ENCODE measurements at places on chromosomes 6 and 20.
A peak's percentile ranks its signal among the peaks of the same experiment; 100 is the strongest.

GRCh38 chr6:163092876-163093275 is 321.6 kb upstream of the QKI start:
- H3K4me1 ChIP-seq: no peaks in the 10 kb centered on the region
- no peak for DNase-seq
- H3K36me3 ChIP-seq: no peaks in the 10 kb centered on the region
- H3K27ac ChIP-seq: no peak overlapping the region
- H3K4me3 ChIP-seq: no peak overlapping the region

DNA sequence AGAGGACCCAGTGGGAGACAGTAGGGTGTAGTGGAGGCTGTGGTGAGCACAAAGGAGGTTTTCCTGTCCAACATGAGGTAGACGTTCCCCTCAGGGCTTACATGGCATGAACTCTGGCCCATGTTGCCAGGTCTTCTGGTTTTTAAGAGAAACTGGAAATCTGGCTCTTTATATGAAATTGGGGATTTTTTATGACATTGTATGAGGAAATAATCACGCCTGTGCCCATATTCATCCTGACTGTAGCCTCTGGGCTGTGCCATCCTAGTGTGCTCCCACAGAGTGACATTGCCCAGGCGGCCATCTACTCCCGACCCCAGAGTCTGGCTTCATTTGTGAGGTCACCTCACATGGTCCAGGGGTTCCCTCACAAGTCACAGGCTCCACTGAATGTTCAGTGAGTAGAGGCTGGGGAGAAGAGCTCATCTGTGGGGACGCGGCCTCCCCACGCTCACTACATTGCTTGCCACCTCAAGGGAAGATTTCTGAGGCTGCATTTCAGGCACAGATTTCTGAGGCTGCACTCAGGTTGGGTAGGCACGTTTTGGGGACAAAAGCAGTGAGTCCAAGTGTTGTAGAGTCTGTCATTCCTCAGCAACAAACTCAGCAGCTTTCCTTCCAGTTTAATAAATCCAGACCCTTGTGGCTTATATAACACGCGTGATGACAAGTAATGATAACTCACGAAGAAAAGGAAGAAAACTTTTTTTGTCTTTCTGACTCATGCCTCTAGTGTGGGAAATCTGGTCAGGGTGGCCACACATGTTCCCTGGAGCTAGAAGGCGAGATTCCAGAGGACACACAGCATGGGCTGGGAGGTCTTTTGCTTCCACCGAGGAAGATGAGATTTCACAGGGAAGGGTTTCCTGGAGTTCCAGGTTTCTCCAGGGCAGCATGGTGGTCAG is 41.7 kb downstream of the SLC24A3 start:
- peaks cover 5% of the 10 kb centered on the region for H3K27me3 ChIP-seq
- no peaks in the 10 kb centered on the region for H3K36me3 ChIP-seq
- H3K27ac ChIP-seq: no peak overlapping the region
- DNase-seq: no peak

GRCh38 chr20:37913567-37914366 is 10.8 kb downstream of the VSTM2L start:
- H3K36me3 ChIP-seq: no peaks in the 10 kb centered on the region
- peaks cover 18% of the 10 kb centered on the region for H3K4me1 ChIP-seq
- H3K27ac ChIP-seq: no peak overlapping the region
- peaks cover 15% of the 10 kb centered on the region for H3K27me3 ChIP-seq

DNA sequence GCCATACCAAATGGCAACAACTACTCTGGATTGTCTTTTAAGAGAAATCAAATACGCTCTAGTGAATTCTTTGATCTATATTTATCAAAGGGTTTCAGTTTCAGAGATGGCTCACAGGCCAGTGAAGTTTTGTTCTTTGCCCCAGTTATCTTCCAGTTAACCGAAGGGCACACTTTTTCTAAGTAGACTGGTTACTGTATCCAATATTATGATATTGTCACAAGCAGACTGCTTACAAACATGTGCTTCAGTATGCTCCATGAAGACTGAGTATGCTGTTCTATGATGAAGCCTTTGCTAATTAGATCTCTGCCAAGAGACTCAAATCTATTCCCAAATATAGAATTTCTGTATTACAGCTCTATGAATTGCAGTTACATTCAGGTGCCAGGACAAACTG is 181.1 kb downstream of the REV3L start:
- no peak overlapping the region for H3K4me3 ChIP-seq

DNA sequence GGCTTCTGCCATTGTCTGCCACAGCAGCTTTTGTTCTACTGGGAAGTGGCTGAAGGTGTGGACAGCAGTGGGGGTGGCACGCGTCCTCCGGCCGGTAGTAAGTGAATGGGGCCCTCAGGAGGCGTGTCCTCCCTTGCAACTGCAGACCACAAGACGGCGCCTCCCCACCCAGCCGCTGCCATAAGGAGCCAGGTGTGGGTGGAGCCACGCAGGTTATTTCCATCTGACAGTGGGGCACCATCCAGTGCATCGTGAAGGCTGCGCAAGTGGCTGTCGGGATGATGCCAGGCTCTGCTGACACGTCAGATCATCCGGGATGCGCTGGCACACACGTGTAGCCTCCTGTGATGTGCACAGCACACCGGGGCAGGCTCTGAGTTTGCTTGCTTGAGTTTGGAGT is 379.7 kb downstream of the CDH4 start:
- DNase-seq: no peak
- H3K27me3 ChIP-seq: no peaks in the 10 kb centered on the region
- no peaks in the 10 kb centered on the region for H3K36me3 ChIP-seq
- no peaks in the 10 kb centered on the region for H3K4me1 ChIP-seq

DNA sequence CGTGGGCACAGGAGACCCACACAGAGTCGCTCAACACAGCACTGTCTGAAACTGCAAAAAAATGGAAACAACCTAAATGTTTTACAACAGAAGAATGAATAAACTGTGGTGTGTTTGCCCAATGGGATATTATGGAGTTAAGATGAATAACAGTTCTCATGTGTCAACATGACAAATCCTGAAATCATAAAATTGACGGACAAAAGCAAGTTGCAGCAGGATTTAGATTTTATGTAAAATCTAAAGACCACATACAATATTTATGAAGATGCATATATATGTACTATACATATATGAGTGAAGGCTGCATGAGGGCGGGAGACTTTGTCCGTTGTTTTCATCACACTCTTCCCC is 79.7 kb downstream of the GRM4 start:
- no peaks in the 10 kb centered on the region for H3K36me3 ChIP-seq
- no peak overlapping the region for H3K27ac ChIP-seq
- no peaks in the 10 kb centered on the region for H3K4me1 ChIP-seq

GRCh38 chr20:35462351-35462750 is 7.0 kb downstream of the CEP250 start:
- DNase-seq: no peak
- H3K27me3 ChIP-seq: no peaks in the 10 kb centered on the region
- H3K4me1 ChIP-seq: peaks cover 7% of the 10 kb centered on the region
- no peak overlapping the region for H3K27ac ChIP-seq

DNA sequence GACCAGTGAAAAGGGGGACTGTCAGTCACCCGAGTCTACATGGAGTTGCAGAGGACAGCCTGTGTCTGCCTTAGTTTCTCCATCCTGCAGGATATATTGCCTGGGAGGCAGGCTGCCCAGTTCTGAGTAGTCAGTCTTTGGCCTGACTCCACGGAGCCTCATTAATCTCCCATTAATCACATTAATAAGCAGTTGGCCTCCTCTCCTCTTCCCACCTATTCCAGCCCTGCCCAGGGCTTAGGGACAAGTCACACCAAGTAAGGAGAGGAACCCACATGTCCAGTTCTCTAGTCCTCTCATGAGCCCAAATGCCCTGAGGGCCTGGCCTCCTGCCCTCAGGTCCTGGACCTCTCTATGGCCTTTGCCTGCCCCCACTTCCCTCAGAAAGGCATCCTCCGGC is 1.3 kb upstream of the MUCL3 start:
- H3K4me1 ChIP-seq: no peaks in the 10 kb centered on the region
- no peak for DNase-seq
- no peak overlapping the region for H3K27ac ChIP-seq
- no peaks in the 10 kb centered on the region for H3K36me3 ChIP-seq

- no peaks in the 10 kb centered on the region for H3K4me1 ChIP-seq
- no peak for DNase-seq
- no peak overlapping the region for H3K4me3 ChIP-seq
- H3K27ac ChIP-seq: no peak overlapping the region
- no peaks in the 10 kb centered on the region for H3K36me3 ChIP-seq
Measured at GRCh38 chr20:24296477-24297261, 172.8 kb upstream of the SYNDIG1 start.

DNA sequence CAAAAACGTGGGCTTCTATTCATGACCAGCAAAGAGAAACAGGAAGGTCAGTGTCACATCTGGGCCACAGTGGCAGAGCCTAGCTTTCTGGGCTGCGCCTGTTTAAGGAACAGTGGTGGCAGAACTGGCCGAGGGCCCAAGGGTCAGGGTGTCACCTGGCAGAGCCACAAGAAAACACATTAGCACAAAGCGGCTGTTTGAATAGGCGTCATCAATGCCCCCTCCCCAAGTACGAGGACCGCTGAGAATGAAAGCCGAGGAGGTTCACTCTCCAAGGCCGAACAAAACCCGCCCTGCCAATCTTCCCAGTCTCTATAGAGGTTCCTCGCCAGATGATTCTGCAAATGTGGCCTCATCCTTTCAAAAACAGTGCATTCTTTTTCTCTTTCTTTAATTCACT is 125.2 kb upstream of the TRAF3IP2 start:
- H3K27ac ChIP-seq: peak overlapping the region; percentile 4
- no peak overlapping the region for H3K4me3 ChIP-seq
- H3K36me3 ChIP-seq: peaks cover 3% of the 10 kb centered on the region
- DNase-seq: no peak

DNA sequence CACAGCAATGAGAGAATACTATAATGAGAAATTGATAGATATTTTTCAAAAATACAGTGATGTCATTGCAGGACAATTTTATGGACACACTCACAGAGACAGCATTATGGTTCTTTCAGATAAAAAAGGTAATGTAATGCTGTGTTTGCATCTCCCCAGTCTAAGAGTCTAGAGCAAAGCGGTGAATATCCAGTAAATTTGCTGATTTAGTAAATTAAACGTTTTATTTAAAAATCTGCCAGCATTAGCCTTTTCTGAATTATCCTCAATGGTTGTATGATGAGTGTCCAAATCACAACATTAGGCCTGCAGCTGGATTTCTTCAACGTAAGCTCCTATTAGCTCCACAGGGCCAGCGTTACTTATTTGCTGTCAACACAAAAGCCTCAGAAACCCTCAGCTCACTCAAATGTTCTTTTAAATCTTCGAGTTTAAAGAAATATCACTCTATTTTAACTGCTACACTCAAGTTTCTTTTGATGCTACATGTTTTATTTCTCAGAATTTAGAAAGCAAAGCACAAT is 16.0 kb downstream of the SMPDL3A start:
- H3K4me1 ChIP-seq: no peaks in the 10 kb centered on the region
- no peaks in the 10 kb centered on the region for H3K36me3 ChIP-seq
- DNase-seq: no peak
- H3K27ac ChIP-seq: no peak overlapping the region

GRCh38 chr6:35611240-35611639 is 77.5 kb downstream of the FKBP5 start:
- H3K27ac ChIP-seq: no peak overlapping the region
- no peak overlapping the region for H3K4me3 ChIP-seq
- no peak for DNase-seq
- H3K4me1 ChIP-seq: no peaks in the 10 kb centered on the region

DNA sequence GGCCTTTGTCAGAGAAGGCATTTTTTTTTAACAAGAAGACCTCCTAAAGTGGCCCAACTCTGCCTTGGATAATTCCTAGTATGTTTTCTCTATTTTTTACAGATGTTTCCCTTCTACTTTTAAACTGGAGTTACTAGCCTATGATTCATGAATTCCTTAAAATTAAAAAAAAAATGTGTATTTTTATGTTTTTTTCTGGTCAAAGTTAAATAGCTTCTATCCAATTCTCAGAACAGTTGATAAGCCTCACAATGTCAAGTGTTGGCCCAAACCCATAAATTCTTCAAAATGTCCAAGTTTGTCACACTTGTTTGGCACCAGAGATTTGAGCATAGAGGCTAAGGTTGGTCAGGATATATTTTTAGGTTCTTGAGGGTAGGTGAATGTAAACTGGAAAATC is 64.0 kb downstream of the JAG1 start:
- DNase-seq: no peak
- no peak overlapping the region for H3K27ac ChIP-seq
- no peaks in the 10 kb centered on the region for H3K27me3 ChIP-seq
- H3K36me3 ChIP-seq: peaks cover 21% of the 10 kb centered on the region
- H3K4me3 ChIP-seq: no peak overlapping the region

DNA sequence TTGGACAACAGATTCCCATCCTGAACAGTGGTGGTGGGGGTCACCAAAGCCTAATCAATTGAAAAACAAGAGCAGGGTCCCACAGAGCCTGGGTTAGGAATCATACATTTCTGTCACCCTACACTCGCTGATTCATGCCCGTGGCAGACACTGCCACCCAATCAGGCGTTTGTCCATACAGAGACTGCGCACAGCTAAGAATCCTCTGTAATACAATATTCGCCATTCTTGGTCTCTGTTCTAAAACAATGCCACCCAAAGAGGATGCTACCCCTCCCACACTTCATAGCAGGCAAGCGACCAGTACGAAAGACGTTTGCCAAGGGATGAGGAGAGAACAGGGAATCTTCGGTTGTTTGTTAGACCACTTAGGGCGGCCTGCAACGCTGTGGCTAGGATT is 28.1 kb upstream of the SLC22A23 start:
- peaks cover 23% of the 10 kb centered on the region for H3K27me3 ChIP-seq
- H3K36me3 ChIP-seq: peaks cover 5% of the 10 kb centered on the region
- H3K4me3 ChIP-seq: no peak overlapping the region
- no peak for DNase-seq
- H3K27ac ChIP-seq: no peak overlapping the region

GRCh38 chr6:166697113-166697512 is 70.1 kb upstream of the RPS6KA2 start:
- H3K36me3 ChIP-seq: peaks cover 4% of the 10 kb centered on the region
- no peak overlapping the region for H3K27ac ChIP-seq
- H3K27me3 ChIP-seq: no peaks in the 10 kb centered on the region
- no peak overlapping the region for H3K4me3 ChIP-seq

Measured in memory B cell (primary cell).